Fibroblast of skin of scalp (primary cell): ENCODE measurements at places on chromosomes 7 and 10.
A peak's percentile ranks its signal among the peaks of the same experiment; 100 is the strongest.

DNA sequence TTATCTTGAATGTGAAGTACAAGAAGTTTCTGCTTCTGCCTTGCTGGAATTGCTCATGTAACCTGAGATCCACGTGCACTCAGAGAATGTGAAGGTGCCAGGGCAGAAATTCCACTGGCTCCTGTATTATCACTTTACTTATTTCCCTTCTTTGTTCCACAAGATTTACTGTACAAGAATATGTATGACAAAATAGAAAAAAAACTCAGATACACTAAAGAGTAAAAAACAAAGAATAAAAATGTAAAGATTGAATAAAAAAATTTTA, 43.0 kb downstream of the PLCE1 start:
- no peak for DNase-seq

DNA sequence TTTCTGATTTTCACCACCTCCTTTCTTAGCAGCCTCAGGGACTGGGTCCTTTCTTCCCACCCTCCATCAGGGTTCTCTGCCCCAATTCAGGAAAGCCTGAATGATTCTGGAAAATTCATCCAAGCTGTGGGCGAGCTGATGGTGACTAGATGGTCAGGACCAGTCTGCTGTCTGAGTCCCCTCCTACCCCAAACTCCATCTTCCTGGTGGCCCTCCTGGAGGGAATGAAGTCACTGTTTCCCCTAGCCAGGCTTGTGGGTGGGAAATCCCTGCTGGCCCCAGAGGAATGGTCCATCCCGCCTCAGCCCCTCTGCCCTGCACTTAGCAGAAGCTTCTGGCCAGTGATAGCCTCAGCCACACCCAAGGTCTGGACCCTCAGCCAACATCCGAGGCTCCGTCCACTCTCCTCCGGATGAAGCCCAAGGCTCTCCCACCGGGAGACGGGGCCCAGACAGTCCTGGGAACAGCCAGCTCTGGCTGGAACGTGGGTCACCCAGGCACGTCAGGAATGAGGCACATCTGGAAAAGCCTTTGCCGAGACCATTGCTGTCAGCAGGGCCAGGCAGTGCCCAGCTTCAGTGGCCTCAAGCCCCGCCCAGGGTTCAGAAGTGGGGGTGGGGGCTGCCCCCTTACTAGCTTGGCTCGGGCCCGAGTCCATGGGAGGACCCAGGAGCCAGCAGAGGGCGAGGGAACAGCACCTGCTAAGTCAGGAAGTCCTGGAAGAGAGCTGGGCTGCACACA, 4.0 kb upstream of the AQP1 start:
- no peak for DNase-seq

DNA sequence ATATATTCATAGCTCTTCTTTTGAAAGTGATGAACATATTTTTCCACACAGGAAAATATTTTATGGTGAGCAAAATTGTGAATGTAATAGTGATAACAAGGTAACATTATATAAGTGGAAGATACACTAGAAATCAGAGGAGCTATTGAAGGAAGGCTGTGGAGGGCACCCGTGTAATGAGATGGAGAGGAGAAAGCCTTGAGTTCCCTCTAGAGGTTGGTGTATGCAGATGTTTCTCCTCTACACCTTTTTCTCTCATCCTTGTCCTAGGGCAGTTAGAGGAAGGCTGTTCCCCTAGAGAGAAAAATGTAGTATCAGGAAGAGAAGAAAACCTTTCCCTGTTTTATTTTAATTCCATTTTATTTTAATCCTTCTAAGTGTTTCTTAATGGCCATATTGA, 54.6 kb upstream of the NRG3 start:
- DNase-seq: no peak

GRCh38 chr7:52639981-52640380, 395.5 kb upstream of the POM121L12 start:
- DNase-seq: peak; percentile 30

- DNase-seq: no peak
Measured at GRCh38 chr7:130988443-130988842, 254.4 kb upstream of the KLF14 start.

GRCh38 chr7:119905495-119905894, 367.5 kb upstream of the KCND2 start:
- no peak for DNase-seq

DNA sequence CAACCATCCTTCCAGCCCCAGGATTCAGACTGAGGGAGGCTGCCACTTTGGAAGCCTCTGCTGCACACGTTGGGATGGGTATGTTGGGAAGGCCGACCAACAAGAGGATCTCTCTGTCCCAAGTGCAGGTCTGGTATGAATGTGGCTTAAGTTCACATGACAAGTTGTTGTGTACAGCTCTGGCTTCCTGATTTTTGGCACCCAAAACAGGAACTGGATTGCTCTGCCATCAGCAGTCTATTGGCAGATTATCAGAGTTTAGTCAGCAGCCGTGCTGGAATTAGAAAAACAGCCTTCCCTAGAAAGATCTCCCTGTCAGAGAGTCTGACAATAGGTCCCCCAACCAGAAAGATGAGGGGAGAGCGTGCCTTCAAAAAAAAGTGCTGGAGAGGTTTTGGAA, 66.9 kb downstream of the GOLGA7B start:
- no peak for DNase-seq

- DNase-seq: peak; percentile 58
Measured at GRCh38 chr7:142513178-142513955, 235.9 kb upstream of the PRSS1 start.

GRCh38 chr7:149787428-149788299, 14.3 kb upstream of the ZNF467 start:
- no peak for DNase-seq

- no peak for DNase-seq
Measured at GRCh38 chr10:1465418-1465911, 271.9 kb downstream of the ADARB2 start.

DNA sequence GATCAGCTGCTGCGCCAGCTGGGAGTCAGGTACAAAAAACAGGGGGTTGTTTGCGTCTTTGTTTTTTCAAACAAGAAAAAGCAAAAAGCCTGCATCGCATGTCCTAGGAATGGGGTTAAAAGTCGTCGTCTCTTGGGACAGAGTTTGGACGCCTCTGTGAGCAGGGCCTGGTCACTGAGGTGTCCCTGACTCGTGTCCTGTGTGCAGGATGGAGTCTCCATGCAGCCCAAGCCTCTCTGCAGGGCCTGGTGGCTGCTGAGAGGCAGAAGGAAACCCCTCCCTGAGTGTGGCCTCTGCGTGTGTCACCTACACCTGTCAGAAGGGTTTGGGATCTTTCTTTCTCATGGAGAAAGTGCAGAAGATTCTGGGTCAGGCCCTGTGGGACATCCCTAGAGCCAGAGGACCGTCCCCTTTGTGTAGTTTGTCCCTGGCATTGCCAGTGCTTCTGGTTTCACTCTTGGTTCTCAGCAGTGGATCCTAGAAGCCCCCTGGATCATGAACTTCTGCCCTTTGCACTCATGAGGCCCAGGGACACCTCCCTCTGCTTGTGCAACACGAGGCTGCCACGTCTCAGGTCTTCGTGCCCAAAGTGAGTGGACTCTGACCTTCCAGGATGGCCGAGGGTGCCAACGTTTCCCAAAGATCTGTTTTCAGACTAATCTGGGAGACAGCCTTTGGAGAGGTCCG, 75.0 kb downstream of the PRKAG2 start:
- DNase-seq: no peak

DNA sequence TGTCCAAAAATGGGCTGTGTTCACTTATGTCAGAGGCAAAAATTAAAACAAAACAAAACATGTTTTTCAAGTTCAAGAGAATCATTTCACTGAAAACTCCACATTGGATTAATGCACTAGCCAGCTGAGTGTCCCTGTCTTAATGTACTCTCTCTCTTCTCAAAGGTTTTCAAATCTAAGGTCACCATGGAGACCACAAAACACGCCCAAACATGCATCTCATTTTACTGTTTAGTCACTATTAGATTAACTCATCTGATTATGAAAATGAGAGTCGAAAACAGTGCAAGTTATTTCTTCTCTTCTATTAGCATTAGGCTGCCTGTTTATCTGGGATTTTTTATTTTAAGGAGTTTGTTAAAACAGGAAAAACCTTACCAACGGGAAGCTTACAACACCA, 70.8 kb upstream of the ASAH2 start:
- peak; percentile 29 for DNase-seq

- no peak for DNase-seq
Measured at GRCh38 chr10:78913219-78914059, 155.3 kb upstream of the ZMIZ1 start.

GRCh38 chr10:19932806-19933371, 116.7 kb downstream of the PLXDC2 start:
- DNase-seq: no peak

DNA sequence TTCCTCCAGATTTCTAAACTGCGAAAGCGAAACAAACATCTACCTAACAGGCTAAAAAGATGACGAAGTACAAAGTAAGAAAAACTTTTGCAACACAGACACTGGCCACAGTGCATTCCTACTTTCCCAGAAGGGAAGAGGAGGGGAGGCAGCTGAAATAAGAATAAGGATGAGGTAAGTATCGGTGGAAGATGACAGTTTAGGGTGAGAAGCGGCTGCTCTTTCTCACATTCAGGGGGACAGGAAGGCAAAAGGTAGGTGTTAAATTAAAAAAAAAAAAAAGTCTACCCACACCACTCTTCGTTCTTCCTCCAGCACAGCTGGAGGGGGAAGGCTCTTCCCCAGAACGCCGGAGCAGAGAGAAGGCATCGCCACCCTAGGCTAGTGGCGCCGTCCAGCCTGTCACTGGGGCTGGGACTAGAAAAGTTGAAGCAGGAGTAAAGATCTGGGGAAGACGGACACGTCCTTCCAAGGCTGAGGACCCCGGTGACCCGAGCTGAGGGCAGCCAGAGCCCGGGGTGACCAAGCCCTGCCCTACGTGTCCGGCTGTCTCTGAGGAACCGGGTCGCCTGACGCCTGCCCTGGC, 846 bp downstream of the DNAJC1 start:
- peak; percentile 57 for DNase-seq

- no peak for DNase-seq
Measured at GRCh38 chr7:5681979-5682546, 99.4 kb downstream of the RNF216 start.

- DNase-seq: peak; percentile 51
Measured at GRCh38 chr10:113273181-113274163, 279.4 kb upstream of the HABP2 start.
